ENCODE measurements at places on chromosomes 1 and 21.

- no peak for DNase-seq
These were observed 78.9 kb upstream of the CTTNBP2NL start for GRCh38 chr1:112317140-112317539.

- no peak for DNase-seq
These were observed 24.4 kb downstream of the PCP4L1 start for GRCh38 chr1:161282991-161283390.

- no peak for DNase-seq
These were observed 159.6 kb downstream of the PCBP3 start for GRCh38 chr21:45802956-45803617.

DNA sequence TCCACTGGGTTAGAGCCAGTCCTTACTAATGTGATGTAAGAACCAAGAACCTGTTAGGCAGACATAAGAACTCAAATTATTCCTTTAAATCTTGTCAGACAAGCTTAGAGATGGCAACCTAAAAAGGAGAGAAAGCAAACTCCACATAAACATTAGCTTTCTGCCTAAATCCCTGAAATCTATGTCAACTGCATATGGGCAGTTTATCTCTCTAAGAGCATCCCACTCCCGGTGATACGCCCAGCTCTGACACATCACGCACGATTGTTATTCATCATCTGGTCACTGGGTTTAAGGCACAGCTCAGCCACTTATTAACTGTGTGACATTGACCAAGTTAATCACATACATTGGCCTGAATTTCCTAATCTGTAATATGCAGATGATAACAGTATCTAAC lies 323.7 kb downstream of the HHIPL2 start:
- no peak for DNase-seq

- DNase-seq = no peak
These were observed 323.0 kb downstream of the PLPP3 start for GRCh38 chr1:56256153-56257000.

DNA sequence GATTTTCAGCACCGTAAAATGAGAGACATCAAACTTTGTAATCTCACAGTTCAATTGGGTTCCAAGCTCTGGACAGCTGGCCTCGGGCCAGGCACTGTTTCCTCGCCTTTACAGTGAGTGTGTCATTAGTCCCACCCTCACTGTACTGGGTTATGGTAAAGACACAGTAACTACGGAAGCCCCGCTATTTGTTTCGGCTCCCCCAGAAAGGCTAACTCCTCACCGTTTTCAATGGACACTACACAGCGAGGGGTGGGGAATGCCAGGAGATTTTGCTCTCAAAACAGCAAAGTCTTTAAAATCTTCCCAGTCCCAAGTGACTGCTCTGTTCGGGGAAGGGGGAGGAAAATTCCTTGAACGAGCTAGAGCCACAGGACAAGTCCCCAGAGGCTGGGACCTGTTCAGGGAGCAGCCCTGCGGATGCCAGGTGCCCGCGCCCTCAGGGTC lies 757 bp upstream of the SPSB1 start:
- no peak for DNase-seq

GRCh38 chr1:86015375-86015774 lies 141.2 kb downstream of the COL24A1 start:
- DNase-seq = no peak

DNA sequence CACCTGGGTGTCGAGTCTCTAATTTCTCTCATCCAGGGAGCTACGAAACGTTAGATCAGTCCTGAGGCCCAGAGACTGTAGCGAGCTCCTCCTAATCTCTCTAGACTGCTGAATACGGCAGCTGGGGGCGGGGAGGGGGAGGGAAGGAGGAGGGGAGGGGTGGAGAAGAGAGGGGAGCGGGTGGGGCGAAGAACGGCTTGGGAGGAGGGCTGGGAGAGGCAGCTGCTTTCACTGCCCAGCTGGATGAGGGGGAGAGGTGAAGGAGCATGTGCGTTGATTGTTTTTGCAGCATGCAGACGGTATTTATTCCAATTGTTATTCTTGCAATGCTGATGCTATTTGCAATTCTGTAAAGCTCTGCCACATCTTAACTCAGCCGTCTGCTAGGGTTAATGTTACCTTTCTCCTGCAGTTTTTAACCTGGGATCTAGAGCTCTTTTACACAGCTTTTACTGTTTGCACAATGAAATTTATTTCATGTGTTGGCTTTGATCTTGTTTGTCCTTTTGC lies 790 bp downstream of the DNAJC6 start:
- peak; percentile 63 for DNase-seq

- DNase-seq = no peak
These were observed 9.2 kb downstream of the S100A10 start for GRCh38 chr1:151984313-151984956.

- no peak for DNase-seq
These were observed 25.4 kb downstream of the PLA2G4A start for GRCh38 chr1:186854102-186854501.

GRCh38 chr1:173682184-173682583 lies 12.5 kb upstream of the ANKRD45 start:
- DNase-seq = no peak

DNA sequence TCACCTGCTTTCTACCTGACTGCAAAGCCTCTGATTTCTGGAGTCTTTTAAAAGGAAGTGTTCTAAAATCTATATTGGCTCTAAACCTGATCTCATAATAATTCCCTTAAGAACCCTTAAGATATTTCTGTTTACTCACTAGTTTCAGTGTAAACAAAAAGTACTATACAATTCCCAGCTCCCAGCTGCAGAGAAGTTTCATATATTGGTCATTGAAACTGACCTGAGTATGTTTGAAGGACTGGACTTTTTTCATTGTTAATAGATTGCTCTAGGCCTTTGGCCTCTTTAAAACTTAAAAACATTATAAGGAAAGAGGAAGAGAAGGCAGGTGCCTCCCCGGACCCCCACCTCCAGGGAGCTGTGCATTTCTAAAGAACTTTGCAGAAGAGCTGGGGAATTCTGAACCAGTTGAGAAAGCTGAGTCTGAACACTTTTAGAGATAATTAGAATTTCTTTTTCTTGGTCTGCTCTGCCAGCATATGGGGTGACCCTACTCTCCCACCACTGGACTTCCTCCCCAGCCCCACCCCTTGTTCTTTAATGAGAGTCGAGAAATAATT lies 23.7 kb downstream of the CLIC6 start:
- DNase-seq = peak; percentile 21

- no peak for DNase-seq
These were observed 446.8 kb downstream of the PLPP3 start for GRCh38 chr1:56132520-56132919.

GRCh38 chr1:245316784-245317183 lies 162.0 kb downstream of the KIF26B start:
- DNase-seq = no peak

DNA sequence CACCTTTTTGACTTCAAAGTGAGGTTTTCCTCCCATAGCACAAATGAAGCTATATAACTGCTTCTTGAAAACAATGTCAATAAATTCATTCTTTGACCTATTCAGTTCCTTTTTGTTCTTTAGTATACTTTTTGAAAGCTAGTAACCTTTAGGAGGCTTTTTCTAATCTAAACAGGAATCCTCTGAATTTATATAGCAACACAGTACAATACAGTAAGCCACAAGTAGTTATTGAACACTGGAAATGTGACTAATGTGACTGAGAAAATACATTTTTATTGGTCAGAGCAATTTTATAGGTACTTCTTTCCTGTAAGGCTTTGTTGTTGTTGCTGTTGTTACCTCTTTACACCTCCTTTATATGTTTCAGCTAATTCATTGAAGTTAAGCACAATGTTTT lies 49.8 kb downstream of the ADGRL2 start:
- DNase-seq = no peak

DNA sequence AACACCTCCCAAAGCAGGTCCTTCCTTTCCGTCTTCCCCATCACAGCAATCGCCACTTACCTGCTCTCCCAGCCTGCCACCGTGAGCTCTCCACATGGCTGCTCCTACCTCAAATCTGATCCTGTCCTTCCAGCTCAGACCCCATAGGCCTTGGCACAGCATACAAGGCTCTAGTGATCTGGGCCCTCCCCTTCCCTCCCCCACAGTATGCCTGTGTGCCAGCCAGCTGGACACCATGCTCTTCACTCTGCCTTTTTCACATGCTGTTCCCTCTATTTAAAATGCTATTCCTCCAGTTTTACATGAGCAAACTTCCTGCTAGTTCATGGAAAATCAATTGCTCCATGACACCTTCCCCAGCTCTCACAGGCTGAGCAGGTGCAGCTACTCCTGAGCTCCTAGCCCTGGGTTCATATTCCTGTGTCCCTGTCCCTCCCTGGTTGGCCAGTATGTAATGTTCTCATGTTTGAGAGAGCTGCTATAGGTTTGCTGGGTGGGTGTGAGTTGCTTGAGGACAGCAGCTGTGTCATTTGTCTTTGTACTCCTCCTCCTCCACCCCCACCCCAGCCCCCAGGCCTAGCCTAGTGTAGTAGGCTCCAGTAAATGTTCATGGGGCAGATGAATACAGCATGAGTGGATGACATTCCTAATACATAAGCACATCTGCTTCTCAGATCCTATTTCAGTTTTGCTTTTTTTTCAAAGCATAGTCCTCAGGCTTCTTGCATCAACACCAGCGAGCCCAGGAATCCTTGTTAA lies 6.3 kb upstream of the TNNT2 start:
- peak; percentile 76 for DNase-seq

- DNase-seq = no peak
These were observed 35.7 kb downstream of the TOR1AIP1 start for GRCh38 chr1:179917601-179918429.

DNA sequence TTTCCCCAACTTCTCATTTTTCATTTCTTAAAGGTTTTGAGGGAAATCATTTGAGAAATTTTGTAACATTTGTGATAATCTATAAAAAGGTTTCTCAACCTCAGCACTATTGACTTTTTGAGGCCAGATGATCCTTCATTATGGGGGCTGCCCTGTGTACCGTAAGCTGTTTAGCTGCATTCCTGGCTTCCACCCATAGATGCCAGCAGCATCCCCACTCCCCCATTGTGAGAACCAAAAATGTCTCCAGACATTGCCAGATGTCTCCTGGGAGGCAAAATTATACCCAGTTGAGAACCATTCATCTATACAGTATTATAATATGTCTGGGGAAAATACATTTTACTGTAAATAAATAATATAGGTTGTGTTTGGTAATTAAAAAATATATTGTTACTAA lies 146.0 kb downstream of the PBX1 start:
- DNase-seq = no peak

DNA sequence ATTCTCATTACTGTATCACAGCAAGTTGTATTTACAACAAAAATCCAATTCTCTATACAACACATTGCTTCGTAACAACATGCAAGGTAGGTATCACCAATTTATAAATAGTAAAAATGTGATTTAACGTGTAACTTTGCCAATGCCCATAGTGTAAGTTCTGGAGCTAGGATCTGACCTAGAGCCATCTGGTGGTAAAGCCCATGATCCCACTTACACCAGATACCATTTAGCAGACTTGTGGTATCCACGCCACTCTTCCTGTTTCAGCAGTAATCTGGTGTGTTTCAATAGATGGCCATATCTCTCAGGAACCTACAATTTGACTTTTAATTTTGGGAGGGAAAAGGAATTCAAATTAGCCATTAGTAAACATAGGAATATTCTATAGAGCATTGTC lies 10.2 kb downstream of the SETSIP start:
- DNase-seq = no peak

GRCh38 chr1:8010080-8010664 lies 15.9 kb downstream of the ERRFI1 start:
- DNase-seq = no peak

DNA sequence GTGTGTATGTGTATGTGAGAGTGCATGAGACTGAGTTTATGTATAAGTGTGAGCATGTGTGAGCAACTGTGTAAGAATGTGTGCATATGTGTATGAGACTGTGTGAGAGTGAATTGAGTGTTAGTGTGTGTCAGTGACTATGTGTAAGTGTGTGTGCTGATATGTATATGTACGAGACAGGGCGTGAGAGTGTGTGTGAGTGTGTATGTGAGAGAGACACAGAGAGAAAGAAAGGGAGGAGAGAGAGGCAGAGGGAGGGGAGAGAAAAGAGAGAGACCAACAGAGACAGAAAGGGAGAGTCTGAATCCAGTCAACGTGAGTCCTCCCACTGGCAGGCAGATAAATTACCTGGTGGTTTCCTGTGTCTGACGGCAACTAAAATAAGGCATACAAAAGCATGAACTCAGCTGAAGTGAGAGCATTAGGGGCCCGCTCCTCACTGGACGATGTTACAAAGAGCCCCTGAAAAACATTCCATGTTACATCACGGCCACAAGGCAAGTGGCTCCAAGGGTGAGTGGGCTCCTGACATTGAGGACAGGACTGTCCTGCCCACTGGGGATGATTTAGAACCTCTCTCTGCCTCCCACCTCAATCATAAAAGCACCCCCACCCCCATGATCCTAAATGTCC lies 66.6 kb upstream of the TIAM1 start:
- no peak for DNase-seq

- DNase-seq = no peak
These were observed 90.0 kb downstream of the ASH1L start for GRCh38 chr1:155472491-155473083.

GRCh38 chr1:41370756-41371420 lies 9.7 kb downstream of the FOXO6 start:
- no peak for DNase-seq

GRCh38 chr21:38819719-38820159 lies 14.0 kb downstream of the ETS2 start:
- no peak for DNase-seq

GRCh38 chr21:22955559-22955958 lies 1957.3 kb downstream of the NCAM2 start:
- no peak for DNase-seq

- DNase-seq = no peak
These were observed 22.3 kb upstream of the CASQ2 start for GRCh38 chr1:115790846-115791245.

GRCh38 chr1:197737916-197738315 lies 37.4 kb downstream of the DENND1B start:
- peak; percentile 0 for DNase-seq

DNA sequence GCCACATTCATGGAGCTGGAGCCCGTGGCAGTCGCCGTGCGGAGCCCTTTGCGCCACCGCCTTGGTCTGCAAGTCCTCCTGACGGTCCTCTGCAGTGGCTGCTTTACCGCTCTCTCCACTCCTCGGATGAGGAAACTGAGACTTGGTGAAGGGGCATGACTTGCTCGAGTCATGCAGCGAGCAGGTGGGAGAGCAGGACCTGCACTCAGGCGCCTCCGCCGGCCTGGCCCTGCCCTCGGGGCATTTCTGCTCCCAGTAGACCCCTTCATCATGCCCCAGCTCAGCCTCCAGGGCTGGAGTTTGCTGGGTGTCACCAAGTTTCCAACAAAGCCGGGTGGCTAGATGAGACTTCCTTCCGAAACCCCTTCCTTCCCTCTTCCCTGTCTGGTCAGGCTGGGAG lies 100.0 kb upstream of the TARDBP start:
- no peak for DNase-seq

- no peak for DNase-seq
These were observed 63.3 kb downstream of the FGGY start for GRCh38 chr1:59360170-59360569.

DNA sequence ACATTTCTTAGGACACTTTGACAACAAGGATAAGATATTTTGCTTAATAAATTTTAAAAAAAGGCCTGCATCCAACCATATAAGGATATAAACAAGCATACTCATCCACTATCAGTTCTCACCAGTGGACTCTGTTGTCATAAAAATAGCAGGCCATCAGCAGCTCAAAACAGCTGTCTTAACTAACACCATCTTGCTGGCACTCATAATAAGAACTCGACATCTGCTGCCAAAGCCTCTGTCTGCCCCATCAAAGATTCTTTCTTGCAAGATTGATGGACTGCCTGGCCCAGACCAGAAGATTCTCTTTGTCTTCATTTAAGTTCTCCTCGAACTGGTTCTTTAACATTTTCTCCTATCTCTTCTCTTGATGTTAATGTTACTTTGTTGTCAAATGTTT lies 10.1 kb downstream of the JMJD4 start:
- no peak for DNase-seq

- DNase-seq = no peak
These were observed 19.9 kb downstream of the CASQ2 start for GRCh38 chr1:115748401-115749150.

Data from NCI-H187 treated with DMSO at 0.1 percent for 48 hours (cell line).